AG04450 (cell line): ENCODE measurements at places on chromosomes 6 and 20.

- DNase-seq = no peak
Measured at GRCh38 chr20:24584538-24585356, 115.3 kb downstream of the SYNDIG1 start.

- no peak for DNase-seq
Measured at GRCh38 chr20:32495217-32495565, 89.9 kb downstream of the NOL4L start.

DNA sequence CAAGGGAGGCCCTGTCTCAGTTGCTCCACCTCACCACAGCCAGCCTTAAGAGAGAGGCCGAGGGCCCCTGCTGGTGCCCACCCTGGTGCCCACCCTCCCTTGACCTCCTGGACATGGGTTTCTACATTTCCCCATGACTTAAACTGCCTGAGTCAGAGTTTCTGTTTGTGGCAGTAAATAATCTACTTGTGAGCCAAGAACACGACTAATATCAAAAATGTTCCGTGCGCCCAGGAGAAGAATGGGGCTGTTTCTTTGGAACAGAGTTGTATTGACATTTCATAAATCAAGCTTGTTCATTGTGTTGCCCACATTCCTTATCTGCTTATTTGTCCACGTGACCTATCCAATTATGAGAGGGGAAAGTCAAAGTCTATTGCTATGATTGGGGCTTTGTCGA lies 143.5 kb downstream of the ANKRD60 start:
- no peak for DNase-seq

- no peak for DNase-seq
Measured at GRCh38 chr6:169445661-169446581, 192.3 kb upstream of the THBS2 start.
